Stimulated activated CD4-positive, alpha-beta T cell treated with anti-CD3 and anti-CD28 coated beads, Interleukin-15, amount 100 ng/mL, for 48 hours (primary cell): ENCODE measurements at places on chromosomes 3 and 15.

- no peak for DNase-seq
These were observed 50.6 kb upstream of the BNIP2 start for GRCh38 chr15:59739557-59740186.

GRCh38 chr3:26058901-26059321, 269.0 kb downstream of the OXSM start:
- DNase-seq: no peak

DNA sequence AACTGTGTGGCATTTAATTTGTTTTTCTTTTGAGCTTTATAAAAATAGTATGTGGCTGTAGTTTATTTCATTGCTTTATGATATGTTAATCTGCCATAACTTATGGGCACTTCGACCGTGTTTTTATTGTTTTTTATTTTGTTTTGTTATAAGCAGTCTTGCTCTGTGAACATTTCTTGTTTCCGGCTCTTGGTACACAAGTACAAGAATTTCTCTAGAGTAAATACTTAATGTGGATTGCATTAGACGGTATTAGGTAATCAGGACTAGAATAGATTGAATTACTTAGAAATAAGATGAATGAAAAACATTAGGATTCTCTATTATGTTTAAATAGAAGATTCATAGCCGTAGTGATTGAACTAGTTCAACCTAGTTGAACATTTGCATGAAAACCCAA, 2.1 kb downstream of the ZFAND6 start:
- no peak for DNase-seq

DNA sequence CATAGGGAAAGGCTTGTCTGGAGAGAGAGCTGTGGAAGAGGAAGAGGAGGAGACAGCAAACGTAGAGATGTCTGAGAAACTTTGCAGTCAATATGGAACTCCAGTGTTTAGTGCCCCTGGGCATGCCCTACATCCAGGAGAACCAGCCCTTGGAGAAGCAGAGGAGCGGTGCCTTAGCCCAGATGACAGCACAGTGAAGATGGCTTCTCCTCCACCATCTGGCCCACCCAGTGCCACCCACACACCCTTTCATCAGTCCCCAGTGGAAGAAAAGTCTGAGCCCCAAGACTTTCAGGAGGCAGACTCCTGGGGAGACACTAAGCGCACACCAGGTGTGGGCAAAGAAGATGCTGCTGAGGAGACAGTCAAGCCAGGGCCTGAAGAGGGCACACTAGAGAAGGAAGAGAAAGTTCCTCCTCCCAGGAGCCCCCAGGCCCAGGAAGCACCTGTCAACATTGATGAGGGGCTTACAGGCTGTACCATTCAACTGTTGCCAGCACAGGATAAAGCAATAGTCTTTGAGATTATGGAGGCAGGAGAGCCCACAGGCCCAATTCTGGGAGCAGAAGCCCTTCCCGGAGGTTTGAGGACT, 6.9 kb downstream of the MAP1A start:
- no peak for DNase-seq

DNA sequence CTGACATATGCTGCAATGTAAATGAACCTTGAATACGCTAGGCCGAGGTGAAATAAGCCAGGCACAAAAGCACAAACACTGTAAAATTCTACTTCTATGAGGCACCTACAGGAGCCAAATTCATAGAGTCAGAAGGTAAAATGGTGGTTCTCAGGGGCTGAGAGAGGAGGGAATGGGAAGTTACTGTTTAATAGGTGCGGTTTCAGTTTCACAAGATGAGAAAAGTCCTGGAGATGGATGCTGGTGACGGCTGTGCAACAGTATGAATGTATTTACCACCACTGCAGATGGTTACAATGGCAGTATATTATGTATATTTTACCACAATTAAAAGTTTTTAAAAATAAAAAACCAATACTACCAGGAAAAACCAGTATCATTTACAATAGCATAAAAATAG, 4.0 kb downstream of the TNK2 start:
- no peak for DNase-seq

DNA sequence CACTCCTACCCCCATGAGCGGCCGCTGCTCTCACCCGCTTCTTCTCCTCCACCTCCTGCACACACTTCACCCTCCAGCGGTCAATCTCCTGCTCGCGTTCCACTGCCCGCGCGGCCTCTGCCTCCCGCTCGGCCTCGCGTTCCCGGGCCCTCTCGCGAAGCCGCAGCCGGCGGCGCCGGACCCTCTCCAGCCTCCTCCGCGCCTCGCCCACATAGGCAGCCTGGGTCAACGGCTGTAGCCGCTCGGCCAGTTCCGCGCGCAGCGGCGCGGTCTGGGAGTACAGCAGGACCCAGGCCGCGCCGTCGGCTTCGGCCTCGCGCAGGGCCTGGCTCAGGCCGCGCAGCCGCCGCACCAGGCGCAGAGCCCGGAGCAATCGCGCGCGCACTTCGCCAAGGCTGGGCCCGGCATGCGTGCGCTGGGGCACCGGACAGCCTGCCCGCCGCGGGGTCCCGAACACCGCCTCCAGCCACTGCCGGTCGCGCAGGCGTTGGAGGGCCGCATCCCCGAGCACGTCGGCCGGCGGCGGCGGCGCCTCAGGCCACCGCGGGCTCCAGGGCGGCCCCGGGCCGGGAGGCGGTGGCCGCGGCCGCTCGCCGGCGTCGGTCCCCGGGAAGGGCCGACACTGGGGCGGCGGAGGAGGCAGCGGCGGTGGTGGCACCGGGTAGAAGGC, 595 bp downstream of the PDCD7 start:
- DNase-seq: no peak

DNA sequence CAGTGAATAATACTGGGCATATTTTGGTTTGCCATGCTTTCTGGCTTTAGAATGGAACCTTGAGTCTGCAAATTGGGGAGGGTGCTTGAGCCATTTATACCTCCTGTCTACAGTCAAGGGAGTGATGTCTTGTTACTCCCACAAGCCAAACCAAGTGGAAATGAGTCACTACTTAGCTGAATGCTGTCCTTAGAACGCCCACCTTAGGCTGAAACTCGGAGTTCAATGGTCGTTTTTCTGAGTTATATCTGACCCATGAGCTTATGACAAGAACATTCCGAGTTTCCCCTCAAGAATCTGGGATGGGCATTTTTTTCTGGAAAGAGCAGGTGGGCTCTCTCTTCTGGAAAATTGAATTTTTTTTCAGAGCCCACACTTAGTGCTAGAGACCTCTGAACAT, 17.4 kb upstream of the CLDN18 start:
- DNase-seq: no peak

DNA sequence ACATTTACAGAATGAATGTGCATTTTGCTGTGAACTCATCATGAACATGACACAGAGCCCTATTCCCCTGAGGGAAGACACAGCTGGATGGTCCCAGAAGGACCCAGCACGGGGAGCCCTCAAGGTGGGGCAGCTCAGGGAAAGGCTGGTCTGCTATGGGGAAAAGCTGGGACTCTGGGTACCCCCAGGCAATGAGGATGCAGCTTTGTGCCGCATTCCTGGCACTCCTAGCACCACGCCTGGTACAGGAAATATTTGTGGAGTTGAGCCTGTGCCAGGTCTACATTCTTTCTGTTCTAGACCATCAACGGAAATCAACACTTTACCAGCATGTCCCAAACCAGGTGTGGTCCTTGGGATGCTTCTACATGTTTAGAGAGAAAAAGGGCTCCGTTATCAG, 74.0 kb downstream of the SRGAP3 start:
- DNase-seq: no peak

DNA sequence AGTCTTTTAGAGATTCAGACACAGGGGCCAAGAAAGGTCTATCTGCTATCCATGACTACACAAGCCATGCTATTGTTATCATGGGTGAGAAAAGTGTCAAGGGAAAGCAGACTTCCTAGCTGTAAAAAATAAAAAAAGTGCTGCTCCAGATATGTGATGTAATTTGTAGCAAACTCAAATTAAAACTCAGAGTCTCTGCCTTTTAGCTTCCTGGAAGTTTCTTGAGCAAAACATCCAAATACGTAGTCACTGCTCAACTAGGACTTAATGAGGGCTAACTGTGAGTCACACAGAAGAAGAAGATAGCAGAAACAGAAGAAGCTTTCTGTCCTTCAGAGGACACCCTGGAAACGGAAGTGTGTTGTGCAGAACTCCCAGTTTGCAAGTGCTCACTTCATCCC, 393.4 kb upstream of the NR2F2 start:
- DNase-seq: no peak

DNA sequence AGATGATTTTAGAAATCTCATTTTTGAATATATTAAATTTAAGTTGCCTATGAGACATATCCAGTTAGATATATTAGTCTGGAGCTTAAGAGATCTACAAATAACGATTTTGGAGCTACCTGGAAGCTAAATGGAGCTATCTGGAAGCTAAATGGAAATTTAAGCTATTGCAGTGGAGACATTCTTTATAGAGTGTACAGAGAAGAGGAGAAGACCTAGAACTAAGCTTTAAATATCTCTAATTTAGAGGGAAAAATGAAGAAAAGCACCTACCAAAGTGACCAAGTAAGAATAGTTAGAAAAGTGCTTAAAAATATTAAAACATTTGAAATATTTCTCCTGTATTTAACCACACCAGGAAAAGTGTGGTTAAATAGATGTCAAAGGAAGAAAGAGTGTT, 28.3 kb downstream of the SPESP1 start:
- DNase-seq: no peak

DNA sequence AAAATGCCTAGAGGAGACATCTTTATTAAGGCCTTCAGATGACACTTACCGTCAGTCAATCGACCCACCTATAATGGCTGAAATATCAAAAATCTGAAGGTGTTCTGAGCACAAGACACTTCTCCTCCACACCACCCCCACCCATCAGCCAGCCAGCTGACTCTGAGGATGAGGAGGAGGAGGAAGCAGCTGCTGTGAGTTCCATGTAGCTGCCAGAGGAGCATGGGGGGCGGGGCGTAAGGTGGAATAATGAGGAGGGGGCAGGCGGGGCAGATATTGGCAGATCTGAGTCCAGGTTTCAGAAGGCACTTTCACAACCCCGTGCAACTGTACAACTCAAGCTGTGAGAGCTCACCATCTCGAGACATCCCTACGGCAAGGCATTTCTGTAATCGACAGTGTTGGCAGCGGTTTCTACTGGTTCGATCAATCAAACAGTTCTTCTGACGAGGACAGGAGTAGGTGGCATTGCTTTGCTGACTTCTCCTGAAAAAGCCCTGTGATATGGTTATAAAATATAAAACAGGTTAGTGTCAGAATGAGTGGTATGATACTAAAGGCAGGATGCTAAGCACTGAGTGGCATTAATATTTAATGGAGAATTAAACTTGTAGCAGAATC, 35.4 kb upstream of the ICE2 start:
- no peak for DNase-seq

DNA sequence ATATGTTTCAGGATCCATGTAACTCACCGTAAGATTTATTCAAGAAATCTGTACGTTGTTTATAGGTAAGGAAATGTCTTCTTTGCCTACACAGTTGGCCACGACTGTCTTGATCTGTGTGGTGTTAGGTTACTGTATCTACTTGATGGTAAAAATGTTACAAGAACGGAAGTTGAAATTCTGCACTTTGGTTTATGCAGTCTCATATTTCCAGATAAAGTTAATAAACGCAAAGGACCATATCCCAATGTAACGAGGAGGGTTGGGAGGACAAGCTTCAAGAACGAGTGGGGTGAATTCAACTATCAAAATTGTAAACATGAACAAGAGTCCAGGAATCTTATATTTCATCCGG, 1.0 kb downstream of the USF3 start:
- no peak for DNase-seq

- no peak for DNase-seq
These were observed 172.4 kb downstream of the OXSM start for GRCh38 chr3:25962255-25962654.

DNA sequence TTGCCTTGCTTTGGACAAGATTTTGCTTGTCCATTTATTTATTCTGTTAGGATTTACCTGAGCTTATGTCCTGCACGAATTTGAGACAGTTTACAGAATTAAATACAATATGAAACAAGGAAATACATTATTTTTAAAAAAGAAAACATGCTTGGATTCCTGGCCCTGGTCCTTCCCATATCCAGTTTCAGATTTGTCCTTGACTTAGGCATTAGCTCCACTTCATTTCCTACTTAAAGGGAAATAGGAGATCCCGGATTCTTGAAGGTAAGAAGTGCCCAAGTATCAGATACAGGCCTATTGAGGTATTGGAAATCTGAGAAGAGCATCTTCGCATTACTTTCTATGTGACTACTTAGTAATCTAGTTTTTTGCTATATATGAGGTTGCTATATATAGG, 672.0 kb downstream of the SI start:
- DNase-seq: no peak

GRCh38 chr3:45153658-45154437, 7.7 kb upstream of the CDCP1 start:
- DNase-seq: no peak

DNA sequence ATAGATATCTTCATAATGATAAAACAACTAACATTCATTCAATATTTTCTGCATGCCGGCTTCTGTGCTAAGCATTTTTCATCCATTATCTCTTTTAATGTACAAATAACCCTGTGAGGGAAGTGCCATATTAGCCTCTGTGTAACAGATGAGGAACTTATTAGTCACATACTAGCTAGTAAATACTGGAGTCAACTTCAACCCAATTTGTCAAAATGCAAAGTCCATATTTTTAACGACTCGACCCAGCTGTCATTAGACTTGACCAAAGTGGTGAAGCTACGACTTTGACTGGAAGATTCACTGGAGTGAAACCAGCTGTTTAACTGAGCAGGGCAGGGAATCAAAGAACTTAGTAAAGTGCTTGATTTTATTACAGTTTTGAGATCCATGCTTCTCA, 41.6 kb downstream of the PARP15 start:
- DNase-seq: no peak

DNA sequence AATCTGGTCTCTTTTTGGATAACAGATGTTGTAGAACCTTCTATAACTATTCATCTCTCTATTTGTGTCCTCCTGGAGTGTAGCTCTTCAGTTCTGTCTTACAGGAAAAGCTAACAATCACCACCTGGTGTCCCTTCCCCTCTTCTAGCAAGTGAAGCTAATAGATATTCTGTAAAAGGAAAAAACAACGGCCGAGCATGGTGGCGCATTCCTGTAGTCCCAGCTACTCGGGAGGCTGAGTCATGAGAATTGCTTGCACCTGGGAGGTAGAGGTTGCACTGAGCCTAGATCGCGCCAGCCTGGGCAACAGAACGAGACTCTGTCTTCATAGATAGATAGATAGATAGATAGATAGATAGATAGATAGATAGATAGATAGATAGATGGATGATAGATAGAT, 779.4 kb downstream of the TUSC7 start:
- DNase-seq: no peak

GRCh38 chr15:90818251-90819210, 49.9 kb upstream of the FURIN start:
- no peak for DNase-seq

- DNase-seq: no peak
These were observed 56.8 kb downstream of the PLXNA1 start for GRCh38 chr3:127039719-127040118.

GRCh38 chr3:149575961-149576564, 81.8 kb downstream of the WWTR1 start:
- DNase-seq: no peak
